Esophagus squamous epithelium (tissue), 5 donors: ENCODE measurements at places on chromosomes 2 and 18.

DNA sequence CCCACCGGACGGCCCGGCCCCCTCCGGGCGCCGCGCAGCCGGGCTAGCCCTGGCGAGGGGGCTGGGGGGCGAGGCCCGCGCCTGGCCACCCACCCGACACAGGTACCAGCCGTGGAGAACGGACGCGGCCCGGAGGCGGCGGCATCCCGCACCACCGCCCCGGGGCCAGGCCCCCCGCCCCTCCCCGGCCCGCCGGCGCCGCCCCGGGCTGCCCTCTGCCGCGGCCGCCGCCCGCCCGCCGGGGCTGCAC lies 405 bp downstream of the SOS1 start:
- no peak for DNase-seq

- no peak for DNase-seq
Observed at GRCh38 chr2:62787386-62787785, 81.9 kb downstream of the EHBP1 start.

- DNase-seq = no peak
Observed at GRCh38 chr2:84963692-84964405, 7.1 kb upstream of the KCMF1 start.

GRCh38 chr2:68839260-68839833 lies 31.9 kb downstream of the BMP10 start:
- DNase-seq = no peak

DNA sequence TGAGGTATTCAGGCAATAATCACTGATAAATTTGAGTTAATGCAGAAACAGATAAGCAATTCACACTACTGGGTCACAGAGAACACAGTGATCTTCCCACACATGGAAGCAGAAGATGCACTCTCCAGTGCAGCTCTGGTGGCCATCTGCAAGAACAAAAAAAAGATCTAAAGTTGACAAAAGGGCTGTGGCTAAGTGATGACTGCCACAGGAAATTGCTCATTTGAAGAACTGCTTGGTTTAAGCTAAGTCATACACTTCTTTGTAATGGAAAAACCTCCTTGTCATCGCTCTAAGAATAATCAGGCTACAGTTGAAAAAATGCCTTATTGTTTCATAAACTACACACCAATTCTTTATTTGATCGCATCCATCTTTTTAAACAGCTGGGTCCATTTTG lies 115.1 kb downstream of the DTNB start:
- no peak for DNase-seq
